Transverse colon (tissue), 4 donors: ENCODE measurements at places on chromosomes 12 and 14. TPM values are rescaled to one million over a fixed set of nuclear protein-coding genes. Genes with fewer than 3 reads are reported as not detected.

OVCH1 gene
- not detected for total RNA-seq

GRCh38 chr14:57245941-57246340 is 22.8 kb downstream of the EXOC5 start:
- no peak for DNase-seq
- no peaks in the 10 kb centered on the region for H3K4me1 ChIP-seq
- no peak overlapping the region for H3K27ac ChIP-seq
- peaks cover 4% of the 10 kb centered on the region for H3K36me3 ChIP-seq
- no peak overlapping the region for H3K4me3 ChIP-seq

- no peak overlapping the region for H3K27ac ChIP-seq
- H3K4me1 ChIP-seq: no peaks in the 10 kb centered on the region
- H3K27me3 ChIP-seq: no peaks in the 10 kb centered on the region
- DNase-seq: no peak
- no peaks in the 10 kb centered on the region for H3K36me3 ChIP-seq
These were observed 15.9 kb upstream of the ATP6V0A2 start for GRCh38 chr12:123696207-123696606.

DNA sequence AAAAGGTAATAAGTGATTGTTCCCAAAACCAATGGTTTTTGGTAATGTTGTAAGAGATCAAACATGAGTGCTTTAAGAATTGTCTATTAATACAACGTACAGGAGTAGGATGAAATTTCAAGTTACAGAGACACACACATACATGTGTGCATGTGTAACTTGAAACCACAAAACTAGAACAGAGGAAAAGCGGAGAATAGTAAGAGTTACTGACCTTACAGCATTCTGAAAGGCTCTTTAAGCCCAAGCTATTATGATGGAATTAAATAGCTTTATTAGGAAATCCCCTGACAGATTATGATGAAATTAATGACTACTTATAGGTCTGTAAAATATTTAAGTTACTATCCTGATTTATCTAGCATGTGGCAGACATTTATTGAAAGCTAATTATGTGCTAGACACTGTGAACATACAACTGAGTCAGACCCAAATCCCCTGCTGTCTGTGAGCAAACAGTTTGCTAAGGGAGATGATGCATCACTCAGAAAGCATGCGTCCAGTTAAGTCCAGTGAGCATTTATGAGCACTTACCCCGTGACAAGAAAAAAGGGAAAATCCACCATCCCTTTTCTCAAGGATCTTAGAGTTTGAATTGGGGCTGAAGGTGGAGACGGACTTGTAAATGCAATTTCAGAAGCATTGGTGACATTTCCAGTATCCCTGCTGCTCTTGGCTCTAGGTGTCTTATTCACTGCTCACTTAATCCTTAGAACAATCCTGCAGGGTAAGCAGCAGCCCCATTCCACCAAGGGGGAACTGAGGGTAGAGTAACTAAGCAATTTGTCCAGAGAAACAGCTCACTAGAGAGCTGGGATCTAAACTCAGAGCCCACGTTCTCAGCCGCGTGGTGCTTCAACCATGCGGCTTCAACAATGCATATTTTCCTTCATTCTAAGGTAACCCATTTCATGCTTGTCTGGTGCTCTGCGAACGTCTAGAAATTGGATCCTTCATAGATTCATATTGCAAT is 117.4 kb downstream of the EML1 start:
- no peaks in the 10 kb centered on the region for H3K36me3 ChIP-seq
- no peaks in the 10 kb centered on the region for H3K27me3 ChIP-seq
- no peak overlapping the region for H3K27ac ChIP-seq
- no peak overlapping the region for H3K4me3 ChIP-seq

TOMM20L gene
- not detected for total RNA-seq

SLC10A1 gene
- total RNA-seq: not detected

ARG2 gene
- total RNA-seq: not detected

MSI1 gene
- total RNA-seq: not detected

DNA sequence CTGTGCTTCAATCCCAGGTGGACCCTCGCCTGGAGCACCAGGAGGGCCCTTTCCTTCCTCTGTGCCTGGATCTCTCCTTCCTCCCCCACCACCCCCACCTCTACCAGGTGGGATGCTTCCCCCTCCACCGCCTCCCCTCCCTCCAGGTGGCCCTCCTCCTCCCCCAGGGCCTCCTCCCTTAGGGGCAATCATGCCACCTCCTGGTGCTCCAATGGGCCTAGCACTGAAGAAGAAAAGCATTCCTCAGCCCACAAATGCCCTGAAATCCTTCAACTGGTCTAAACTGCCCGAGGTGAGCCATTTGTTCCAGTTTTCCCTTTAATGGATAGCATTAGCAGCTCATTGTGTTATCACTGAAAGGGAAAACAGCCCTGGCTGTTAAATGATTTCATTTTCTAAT is 134.0 kb downstream of the GPR135 start:
- peaks cover 22% of the 10 kb centered on the region for H3K4me1 ChIP-seq
- no peak overlapping the region for H3K4me3 ChIP-seq
- H3K27me3 ChIP-seq: no peaks in the 10 kb centered on the region
- H3K27ac ChIP-seq: peak overlapping the region; percentile 27
- no peak for DNase-seq

LYZ gene
- 24.5 TPM for total RNA-seq

DNA sequence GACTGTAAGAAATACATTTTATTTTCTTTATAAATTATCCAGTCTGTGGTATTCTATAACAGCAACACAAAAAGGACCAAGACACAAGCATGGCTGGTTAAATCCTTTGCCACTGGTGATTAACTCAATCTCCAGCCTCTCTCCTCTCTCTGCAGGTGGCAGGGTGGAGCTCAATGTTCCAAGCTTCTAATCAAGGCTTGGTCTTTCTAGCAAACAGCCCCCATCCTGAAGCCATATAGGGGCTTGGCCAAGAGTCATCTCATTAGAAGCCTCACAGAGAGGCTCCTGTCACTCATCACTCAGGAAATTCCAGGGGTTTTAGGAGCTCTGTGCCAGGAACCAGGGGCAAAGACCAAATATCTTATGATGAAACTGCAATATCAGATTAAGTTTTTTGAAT is 12.0 kb downstream of the C12orf75 start:
- H3K4me1 ChIP-seq: no peaks in the 10 kb centered on the region
- no peak overlapping the region for H3K27ac ChIP-seq
- H3K27me3 ChIP-seq: no peaks in the 10 kb centered on the region
- no peak for DNase-seq
- no peak overlapping the region for H3K4me3 ChIP-seq

GRCh38 chr12:126519833-126520232 is 1454.6 kb downstream of the AACS start:
- H3K27ac ChIP-seq: no peak overlapping the region
- no peaks in the 10 kb centered on the region for H3K27me3 ChIP-seq
- H3K4me3 ChIP-seq: no peak overlapping the region
- no peaks in the 10 kb centered on the region for H3K4me1 ChIP-seq
- DNase-seq: no peak

ANO4 gene
- total RNA-seq: 0.14 TPM

GRCh38 chr12:121893961-121894460 is 5.4 kb downstream of the PSMD9 start:
- H3K27ac ChIP-seq: peak overlapping the region; percentile 9
- H3K27me3 ChIP-seq: no peaks in the 10 kb centered on the region
- DNase-seq: no peak
- no peak overlapping the region for H3K4me3 ChIP-seq

GRCh38 chr14:106843951-106844483 is 1317.6 kb downstream of the TMEM121 start:
- H3K4me1 ChIP-seq: peaks cover 13% of the 10 kb centered on the region
- H3K27me3 ChIP-seq: no peaks in the 10 kb centered on the region
- peak; percentile 67 for DNase-seq
- H3K27ac ChIP-seq: peak overlapping the region; percentile 90
- peak overlapping the region; percentile 45 for H3K4me3 ChIP-seq
